ENCODE measurements at places on chromosomes 12 and 14.

- DNase-seq: no peak
Measured at GRCh38 chr12:6234214-6234613, 34.0 kb downstream of the CD9 start.

DNA sequence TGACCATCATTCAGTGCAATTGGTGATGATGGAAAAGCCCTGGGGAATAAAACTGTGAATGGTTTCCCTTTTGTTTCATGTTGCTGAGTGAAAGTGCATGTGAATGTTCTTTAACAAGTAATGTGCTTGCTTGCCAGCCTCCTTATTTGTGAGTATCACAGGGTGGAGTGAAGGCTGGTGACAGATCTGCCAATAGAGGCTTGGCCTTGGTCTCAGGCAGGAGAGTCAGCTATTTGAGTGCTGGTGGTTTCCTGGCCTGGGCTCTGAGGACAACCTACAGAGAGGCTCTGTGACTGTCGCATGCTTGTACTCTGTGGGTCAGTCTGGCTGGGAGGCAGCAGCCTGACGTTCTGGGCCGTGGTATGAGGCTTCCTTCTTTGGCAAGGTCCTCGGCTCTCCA, 20.7 kb downstream of the KRT85 start:
- DNase-seq: no peak

DNA sequence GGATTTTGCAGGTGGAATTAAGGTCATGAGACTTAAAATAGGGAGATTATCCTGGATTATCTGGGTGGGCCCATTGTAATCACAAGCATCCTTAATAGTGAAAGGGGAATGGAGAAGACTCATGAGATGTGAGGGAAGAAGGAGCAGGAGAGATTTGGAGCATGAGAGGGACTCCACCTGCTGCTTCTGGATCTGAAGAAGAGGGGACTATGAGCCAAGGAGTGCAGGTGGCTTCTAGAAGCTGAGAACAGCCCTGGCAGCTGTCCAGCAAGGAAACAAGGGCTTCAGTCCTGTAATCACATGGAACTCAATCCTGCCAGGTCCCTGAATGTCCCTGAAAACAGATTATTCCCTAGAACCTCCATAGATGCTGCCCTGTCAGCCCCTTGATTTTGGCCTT, 67.8 kb downstream of the PELI2 start:
- peak; percentile 98 for DNase-seq

DNA sequence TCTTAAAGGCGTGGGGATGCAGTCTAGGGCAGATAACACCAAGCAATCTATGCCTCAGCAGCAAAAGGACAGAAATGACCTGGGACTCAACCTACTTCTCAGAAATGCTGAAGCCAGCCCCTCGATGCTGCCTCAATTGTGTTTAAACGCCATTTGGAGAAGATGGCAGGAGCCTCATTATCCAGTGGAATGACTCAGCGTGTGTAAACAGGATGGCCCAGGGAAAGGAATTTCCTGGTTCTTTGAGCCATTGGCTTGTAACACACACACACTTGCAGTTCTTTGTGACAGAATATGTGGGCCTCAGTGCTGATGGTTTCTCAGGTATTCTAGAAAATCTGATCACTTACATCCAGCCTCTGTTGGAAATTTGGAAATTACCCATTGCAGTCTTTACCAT, 154.3 kb downstream of the NTF3 start:
- DNase-seq: no peak

GRCh38 chr14:103788086-103788485, 59.3 kb downstream of the PPP1R13B start:
- DNase-seq: no peak
